Choroid plexus epithelial cell (primary cell): ENCODE measurements at places on chromosomes 5 and 9.

DNA sequence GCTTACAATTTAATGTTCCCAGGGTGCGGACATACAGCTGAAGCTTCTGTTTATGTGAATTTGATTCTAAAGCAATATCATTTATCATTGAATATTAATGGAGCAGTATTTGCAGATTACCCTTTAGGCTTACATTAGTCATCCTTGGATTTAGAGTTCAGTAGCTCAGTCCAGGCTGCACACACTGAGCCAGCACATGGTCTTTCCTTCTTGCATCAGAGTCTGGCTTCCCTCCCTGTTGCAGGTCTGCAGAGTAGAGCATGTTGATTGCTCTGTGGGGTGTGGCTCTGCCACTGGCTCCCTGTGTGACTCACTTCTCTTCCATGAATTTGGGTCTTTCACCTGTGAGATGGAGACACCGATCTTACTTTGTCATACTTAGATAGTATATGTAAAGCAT lies 36.8 kb downstream of the NSG2 start:
- DNase-seq: no peak

- no peak for DNase-seq
Observed at GRCh38 chr5:137901011-137901817, 12.0 kb downstream of the PKD2L2 start.

DNA sequence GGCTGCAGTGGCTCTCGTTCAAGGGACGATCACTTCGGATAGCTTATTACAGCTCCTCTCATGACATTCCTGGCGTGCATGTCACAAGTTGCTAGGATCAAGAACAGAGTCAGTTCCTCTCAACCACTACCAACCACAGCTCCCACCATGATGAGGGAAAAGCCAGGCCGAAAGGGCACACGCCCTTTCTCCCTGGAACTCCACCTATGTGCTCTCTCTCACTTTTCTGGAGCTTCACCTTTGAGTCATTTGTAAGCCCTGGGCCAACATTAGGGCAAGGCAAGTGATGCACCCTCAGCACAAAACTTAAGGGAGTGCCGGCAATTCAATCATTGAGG lies 1.6 kb downstream of the SPACA9 start:
- no peak for DNase-seq

- DNase-seq: no peak
Observed at GRCh38 chr9:93730217-93730616, 153.8 kb downstream of the PHF2 start.

- DNase-seq: peak; percentile 27
Observed at GRCh38 chr9:31535651-31536050, 848.8 kb upstream of the ACO1 start.

DNA sequence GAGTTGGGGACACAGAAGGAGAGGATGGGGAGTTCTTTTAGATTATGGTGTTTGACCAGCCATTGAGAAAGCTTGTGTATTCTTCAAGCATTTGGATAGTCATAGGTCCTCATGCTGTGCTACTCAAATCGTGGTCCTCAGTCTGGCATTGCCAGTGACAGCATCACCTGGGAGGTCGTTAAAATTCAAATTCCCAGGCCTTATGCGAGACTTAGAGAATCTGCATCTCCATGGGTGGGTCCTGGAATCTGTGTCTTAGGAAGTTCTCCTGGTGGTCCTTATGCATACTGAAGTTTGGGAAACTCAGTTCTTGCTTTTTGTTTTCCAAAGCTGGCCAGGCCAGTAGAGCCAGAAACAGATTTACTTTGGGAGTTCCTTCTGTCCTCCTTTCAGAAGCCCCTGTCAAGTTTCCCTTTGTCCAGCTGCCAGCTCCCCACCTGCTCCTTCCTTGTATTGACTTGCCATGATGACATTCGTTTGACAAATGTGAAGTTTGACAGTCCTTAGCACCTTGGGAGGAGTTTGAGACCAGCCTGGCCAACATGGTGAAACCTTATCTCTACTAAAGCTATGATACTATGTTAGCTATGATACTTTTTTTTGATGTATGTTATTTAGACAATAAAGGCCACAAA lies 95.6 kb downstream of the PALM2AKAP2 start:
- no peak for DNase-seq
